ENCODE measurements at places on chromosomes 7 and 10.

DNA sequence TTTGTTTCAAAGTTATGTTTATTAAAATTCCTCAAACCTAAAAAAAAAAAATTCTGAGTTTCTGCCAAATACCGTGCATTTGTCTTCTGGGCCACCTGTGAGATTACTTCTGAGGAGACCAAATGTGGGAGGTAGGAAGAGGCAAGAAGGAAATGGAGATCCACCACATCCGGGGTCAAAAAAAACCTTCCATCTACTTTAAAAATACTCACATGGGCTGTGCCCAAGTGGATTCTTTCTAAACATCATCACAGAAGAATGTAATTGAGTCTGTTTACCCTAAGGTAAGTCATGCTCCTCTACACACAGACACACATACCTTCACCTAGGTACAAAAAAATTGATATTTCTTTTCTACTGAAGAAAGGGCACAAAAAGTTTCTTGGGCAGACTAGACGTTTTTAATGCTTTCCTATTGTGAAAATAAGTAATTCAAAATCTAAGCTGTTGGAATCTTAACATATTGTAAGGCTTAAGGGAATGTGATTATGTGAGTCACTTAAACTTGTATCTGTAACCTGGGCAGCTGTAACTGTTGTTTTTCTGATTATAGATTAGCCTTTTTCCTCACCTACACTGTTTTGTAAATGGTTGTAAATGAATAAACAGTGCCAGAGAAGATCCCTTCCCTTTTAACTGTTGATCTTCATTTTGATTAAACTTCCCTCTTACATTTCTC is 19.1 kb upstream of the SPOCK2 start:
- no peak for DNase-seq

- peak; percentile 29 for DNase-seq
Measured at GRCh38 chr10:22437620-22438588, 92.6 kb downstream of the SPAG6 start.

DNA sequence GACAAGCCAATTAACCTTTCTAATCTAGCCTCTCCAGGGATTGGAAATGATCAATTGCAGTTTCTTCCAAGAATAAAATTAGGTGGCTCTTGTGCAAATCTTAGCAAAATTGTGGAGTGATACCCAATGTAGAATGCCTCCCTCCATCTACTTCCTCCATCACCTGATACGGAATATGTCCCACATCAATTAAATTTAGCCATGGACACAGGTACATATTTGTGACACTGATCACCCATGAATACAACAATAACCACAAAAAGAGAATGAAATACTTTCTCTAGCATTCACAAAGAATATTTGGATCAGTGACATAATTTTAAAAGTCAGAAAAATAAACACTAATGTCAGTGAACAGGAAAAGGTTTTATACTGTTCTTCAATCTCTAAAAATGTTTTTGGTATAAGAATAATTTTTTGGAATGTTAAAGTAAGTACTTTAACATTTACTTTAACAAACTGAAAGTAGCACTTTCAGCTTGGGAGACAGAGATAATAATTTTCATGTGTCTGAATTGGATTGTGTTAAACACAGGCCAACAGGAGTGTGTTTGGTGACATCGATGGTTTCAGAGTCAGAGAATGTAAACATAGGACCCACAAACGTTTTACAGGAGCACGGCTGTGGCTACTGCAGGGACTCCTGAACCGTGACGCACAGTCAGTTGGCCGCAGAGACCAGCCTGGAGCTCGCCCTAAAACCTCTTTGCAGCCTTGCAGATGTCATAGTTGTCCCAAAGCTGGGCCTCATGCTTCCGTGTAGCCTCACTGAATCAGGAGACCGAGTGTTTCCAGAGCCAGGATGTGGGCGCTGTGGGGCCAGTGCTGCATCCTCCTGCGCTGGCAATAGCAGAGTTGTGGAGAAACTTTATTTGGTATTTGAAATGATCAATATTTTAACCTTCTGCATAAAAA is 7.2 kb downstream of the RBM20 start:
- DNase-seq, result no peak

- DNase-seq, result no peak
Measured at GRCh38 chr7:16975712-16976111, 93.9 kb upstream of the AGR3 start.

GRCh38 chr7:15313361-15313760 is 248.5 kb downstream of the AGMO start:
- no peak for DNase-seq

- no peak for DNase-seq
Measured at GRCh38 chr7:68840991-68841390, 757.3 kb upstream of the AUTS2 start.

DNA sequence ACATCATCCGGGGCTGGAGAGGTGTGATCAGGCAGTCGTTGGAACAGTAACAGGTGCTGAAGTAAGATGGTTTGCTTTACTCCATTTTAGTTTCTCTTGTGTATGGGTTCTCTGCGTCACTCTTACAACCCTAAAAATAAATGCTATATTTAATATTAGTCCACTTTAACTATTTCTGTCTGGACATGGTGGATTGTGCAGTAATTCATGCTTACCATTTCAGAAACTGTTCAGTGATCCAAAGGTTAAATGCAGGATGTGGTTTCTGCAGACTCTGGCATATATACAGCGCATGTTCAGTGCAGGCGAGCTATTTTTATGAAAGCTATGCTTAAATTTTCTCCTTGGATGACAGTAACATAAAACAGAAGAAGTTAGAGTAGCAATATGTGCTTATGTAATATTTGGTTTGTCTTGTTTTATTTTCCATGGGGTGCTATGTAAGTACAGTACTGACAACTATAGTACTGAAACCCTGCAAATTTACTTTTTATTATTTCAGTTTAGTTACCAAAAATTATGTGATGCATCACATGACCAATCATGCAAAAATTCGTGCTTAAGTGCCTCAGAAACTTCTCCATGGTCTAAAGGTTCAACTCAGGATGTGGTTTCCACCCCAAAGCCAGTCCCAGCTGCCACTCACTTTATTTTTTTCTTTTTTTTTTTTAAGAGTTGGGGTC is 46.6 kb upstream of the GRID1 start:
- no peak for DNase-seq

DNA sequence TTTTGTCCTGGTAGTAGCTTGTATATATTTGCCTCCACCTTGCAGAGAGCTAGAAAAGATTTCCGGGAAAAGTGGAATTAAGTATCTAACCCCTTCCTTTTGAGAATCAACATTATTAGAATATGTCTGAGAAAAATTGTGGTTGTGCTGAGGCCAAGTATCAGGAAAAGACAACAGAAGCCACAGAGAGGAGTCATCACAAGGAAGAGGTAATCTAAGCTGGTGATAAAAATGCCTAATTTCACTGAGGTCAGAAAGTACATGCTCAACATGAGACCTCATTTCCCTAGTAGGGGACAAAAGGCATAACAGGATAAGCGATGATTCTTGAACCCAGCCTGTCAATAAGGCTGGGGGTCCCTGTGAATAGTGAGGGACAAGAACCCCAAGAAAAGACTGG is 97.0 kb upstream of the PDE1C start:
- no peak for DNase-seq
